Fibroblast of skin of left biceps (primary cell): ENCODE measurements at places on chromosomes 3 and 15.
A peak's percentile ranks its signal among the peaks of the same experiment; 100 is the strongest.

DNA sequence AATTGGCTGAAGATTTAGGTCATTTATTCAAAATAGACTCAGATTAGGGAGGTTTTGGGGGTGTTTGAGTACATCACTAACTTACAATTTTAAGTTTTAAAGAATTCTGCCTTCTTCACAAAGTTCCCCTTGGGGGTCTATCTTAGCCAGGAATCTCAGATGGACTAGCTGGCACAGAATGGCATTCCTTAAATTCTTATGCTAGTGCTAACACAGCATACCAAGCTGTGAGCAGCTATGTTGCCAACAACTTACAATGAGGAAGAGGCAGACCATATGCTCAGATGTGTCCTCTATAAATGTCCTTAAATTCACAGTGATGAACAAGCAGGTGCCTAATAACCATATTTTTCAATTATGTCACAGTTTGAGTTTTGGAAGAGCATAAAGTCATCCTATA lies 60.9 kb upstream of the NPHP3 start:
- no peak for DNase-seq

DNA sequence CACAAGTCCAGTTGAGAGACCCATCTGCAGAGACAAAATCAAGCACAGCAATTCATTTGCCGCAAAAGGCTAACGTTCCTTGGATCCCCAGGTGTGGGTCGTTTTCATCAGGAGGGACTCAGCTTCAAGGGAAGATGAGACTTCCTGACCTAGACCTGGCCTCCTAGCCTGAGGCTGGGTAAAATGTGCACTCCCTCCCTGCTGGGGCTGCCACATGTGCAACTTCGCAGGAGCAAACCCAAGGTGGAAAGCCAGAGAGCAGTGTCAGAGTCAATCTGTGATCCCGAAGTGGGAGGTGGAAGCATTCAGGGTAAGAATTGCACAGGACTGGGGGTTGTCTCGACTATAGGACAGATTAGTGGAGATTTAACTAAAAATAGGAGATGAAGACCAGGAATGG lies 164.7 kb upstream of the UMPS start:
- DNase-seq: no peak

DNA sequence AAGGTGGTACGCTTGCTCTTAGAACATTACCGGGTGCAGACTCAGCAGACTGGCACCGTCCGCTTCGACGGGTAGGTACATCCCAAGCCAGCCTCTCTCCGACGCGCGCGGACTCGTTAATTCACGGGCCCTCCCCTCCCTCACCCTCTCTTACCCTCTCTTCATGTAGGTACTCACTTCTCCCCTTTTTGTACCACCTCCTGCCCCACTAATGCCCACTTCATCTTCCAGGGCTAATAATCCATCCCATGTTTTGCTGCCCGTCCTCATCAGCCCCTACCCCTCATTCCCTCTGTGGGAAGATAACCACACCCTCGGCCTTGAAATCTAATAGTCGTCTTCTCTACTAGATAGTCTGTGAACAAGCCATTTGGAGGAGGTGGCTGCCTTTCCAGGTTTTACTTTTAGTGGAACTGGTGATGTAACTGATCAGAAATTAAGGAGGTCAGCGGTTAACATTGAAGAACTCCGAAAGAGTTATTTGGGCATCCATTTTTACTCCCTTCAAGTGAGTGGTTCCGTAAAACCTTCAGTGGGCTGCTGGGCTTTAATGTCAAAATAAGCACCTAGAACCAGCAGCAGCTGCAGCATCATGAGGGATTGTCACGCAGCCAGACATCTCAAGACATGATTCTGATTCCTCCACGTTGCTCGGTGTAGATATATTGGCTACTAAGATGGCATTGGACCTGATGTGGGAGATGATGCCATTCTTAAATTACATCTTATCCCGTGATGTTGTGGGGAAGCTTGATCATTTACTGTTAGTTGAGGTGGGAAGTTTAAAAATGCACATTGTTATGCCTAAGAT lies 1.3 kb downstream of the FEM1B start:
- DNase-seq: no peak

GRCh38 chr15:91055548-91056331 lies 33.3 kb upstream of the VPS33B start:
- DNase-seq: peak; percentile 6

DNA sequence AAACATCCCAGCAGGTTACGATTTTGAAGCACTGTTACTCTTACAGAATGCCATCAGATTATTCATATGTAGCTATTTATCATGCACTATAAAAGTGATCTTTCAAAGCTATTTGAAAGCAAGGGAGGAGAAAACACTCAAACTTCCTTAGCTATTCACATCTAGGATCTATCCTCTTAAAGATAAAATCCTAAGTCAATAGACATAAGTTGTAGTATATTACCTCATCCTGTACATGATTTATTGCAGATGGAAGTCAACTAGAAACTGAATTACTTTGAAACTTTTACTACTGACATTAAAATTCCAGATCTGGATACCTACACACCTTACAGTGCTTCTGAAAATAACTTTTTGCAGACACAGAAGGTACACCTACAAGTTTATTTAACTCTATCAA lies 197.2 kb downstream of the MEIS2 start:
- no peak for DNase-seq

- no peak for DNase-seq
These were observed 119.9 kb upstream of the FHIT start for GRCh38 chr3:61371123-61371522.

GRCh38 chr3:9216736-9217135 lies 32.7 kb downstream of the SRGAP3 start:
- DNase-seq: no peak

DNA sequence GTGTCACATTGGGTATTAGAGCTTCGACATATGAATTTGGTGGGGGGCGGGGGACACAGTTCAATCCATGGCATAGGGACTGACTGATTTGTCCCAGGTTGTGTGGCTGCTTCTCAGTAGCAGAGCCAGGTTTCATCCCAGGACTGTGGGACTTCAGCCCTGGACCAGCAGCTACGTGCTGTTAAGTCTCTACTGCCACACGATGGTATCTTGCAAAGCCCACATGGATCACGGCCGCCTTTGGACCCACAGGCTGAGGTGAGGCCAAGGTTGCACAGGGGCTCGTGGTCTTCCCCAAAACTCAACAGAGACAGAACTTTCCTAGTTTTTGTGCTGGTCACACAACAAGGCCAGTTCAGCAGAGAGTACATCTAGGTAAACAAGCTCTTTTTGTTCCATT lies 97.4 kb downstream of the LRRK1 start:
- no peak for DNase-seq

- DNase-seq: no peak
These were observed 121.1 kb downstream of the SHQ1 start for GRCh38 chr3:72727172-72727571.

DNA sequence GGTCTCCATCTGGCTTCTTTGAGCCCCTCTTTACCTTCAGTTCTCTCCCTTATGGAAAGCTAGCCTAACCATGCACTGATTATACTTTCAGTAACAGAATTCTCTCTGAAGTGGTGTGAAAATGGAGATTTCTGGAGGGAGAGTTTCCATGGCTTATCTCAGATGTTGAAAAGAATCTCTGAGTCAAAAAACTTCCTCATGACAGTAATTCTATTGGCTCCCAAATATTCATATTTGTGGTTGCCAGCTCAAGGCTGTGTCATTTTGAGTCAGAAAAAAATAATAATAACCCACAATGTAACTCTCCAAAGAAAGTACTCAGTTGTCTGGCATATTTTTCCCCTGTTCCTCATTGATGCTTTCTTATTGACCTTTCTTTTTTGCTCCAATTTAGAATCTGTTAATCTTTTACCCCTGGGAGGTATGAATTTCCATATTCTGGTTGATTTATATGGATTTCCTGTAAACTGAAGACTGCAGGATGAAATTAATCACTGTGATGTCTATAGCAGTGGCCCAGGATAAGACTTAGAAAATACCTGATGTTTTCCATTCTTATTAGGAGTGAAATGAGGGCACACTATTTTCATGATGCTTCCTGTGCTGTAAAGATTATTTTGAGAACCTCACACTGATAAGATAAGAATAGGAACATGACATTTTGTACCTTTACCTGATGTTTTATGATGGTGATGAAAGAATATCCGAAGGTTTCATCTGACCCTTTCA lies 149.5 kb upstream of the EPHA3 start:
- DNase-seq: peak; percentile 91

DNA sequence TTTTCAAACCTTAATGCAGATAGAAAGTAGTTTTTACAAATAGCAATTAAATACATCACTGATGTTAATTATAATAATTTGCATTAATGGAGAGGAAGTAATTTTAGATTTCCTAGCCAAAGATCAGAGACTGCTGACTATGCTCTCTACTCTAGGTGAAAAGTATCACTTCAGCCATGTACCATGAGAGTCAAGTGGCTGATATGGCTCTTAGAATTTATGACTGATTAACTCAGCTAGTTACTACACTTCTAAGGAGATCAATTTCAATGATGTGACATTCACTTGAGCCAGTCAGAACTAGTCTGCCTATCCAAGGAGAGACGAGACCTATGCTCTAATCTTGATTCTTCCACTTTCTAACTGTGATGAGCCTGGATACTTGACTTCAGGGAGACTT lies 405.7 kb upstream of the RORA start:
- no peak for DNase-seq

- no peak for DNase-seq
These were observed 27.7 kb upstream of the HHATL start for GRCh38 chr3:42730294-42730693.

DNA sequence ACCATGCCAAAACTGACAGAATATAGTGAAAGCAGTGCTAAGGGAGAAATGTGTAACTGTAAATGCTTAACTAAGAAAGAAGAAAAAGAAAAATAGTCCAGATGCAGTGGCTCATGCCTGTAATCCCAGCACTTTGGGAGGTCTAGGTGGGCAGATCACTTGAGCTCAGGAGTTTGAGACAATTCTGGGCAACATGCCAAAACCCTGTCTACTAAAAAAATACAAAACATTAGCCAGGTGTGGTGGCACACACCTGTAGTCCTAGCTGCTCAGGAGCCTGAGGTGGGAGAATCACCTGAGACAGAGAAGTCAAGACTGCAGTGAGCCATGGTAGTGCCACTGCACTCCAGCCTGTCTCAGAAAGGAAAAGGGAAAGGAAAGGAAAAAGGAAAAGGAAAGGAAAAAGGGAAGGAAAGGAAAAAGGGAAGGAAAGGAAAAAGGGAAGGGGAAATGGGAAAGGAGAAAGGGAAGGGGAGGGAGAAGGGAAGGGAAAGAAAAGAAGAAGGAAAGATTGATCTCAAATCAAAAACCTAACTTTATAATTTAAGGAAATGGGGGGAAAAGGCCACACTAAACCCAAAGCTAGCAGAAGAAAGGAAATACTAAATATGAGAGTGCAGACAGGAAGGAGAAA lies 20.3 kb downstream of the C3orf33 start:
- no peak for DNase-seq

- no peak for DNase-seq
These were observed 620.8 kb upstream of the MDFIC2 start for GRCh38 chr3:70933105-70933810.

DNA sequence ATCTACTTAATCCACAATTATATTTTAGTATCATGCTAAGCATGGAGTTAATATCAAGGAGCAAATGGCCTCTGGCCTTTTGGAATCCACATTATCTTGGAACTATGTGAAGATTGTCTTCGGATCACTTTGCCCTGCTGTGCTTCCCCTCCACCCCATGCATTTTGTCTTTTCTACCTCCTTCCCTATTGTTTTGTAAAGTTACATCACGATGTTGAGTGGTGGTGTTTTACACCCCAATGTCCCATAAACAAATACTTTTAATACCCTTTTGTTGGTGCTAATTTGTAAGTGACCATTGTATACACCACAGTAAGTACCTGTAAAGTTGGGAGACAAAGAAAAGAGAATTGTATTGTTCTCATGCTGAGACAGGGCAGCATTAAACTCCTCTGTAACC lies 258.4 kb upstream of the ZNF717 start:
- DNase-seq: no peak

GRCh38 chr3:150733373-150733935 lies 29.5 kb downstream of the SIAH2 start:
- DNase-seq: no peak

DNA sequence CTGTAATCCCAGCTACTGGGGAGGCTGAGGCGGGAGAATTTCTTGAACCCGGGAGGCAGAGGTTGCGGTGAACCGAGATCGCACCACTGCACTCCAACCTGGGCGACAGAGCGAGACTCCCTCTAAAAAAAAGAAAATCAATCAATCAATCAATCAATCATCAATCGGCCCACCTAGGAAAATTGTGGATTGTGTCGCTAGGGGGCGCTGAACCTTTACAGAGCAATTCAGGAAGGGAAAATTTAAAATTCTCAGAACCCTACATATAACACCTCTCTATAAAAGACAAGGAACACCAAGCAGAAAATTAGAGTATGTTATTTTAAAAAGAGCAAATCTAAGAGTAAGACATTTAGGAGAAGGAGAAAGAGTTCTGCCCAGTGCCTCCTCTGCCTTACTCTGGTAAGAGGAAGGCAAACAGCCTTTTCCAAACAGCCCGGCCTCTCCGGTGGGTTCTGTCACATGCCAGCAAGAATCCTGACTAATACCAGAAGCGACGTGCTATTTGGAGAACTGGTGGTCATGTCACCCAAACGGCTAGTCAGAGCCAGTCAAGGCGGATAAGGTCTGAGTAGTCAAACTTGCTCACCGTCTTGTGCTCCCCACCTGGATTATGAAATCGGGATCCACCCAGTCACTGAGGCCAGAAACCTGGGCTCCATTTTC lies 22.3 kb upstream of the SMCO1 start:
- DNase-seq: no peak

GRCh38 chr3:85433319-85433718 lies 474.5 kb downstream of the CADM2 start:
- DNase-seq: no peak

- DNase-seq: peak; percentile 82
These were observed 402.1 kb upstream of the MCTP2 start for GRCh38 chr15:93829115-93829870.

GRCh38 chr3:149277331-149277813 lies 55.7 kb upstream of the CP start:
- DNase-seq: peak; percentile 31

- no peak for DNase-seq
These were observed 69.4 kb downstream of the FEM1B start for GRCh38 chr15:68346979-68347378.

DNA sequence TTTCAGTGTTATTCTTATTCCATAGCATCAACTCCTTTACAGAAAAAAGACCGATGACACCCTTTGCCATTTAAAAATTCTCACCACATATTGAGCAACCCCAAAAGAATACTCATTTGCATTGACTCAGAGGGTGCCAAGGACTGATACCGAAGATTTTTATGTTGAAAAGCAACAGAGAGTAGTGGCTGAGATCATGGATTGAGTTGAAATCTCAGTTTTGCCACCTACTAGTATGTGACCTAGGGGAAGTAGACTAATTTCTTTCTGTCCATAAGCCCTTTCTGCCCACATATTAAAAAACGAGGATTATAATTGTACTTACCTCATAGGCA lies 313.9 kb upstream of the SATB1 start:
- DNase-seq: no peak

GRCh38 chr3:106256249-106256957 lies 387.6 kb upstream of the CBLB start:
- no peak for DNase-seq
